Mucosa of descending colon (tissue), 3 donors: ENCODE measurements at places on chromosomes 2 and 18. TPM values are rescaled to one million over a fixed set of nuclear protein-coding genes. Genes with fewer than 3 reads are reported as not detected.

DNA sequence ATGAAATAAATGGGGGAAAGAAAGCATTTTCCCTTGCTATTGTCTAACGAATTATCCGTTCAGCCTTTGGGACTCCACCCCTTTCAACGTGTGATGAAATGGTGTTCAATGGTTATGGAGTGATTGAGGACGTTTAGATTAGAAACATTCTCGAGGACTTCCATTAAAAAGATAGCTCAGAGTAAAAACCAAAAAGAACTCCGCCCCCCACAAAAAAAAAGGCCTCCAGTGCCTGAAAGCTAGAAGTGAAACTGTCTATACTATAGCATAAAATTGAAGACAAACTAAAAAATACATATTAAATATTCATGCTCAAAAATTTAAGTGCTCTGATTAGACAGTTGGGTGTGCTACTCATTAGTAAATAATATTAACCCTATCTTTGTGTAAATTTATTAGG lies 3.0 kb upstream of the ZNF516 start:
- DNase-seq, result no peak

DNA sequence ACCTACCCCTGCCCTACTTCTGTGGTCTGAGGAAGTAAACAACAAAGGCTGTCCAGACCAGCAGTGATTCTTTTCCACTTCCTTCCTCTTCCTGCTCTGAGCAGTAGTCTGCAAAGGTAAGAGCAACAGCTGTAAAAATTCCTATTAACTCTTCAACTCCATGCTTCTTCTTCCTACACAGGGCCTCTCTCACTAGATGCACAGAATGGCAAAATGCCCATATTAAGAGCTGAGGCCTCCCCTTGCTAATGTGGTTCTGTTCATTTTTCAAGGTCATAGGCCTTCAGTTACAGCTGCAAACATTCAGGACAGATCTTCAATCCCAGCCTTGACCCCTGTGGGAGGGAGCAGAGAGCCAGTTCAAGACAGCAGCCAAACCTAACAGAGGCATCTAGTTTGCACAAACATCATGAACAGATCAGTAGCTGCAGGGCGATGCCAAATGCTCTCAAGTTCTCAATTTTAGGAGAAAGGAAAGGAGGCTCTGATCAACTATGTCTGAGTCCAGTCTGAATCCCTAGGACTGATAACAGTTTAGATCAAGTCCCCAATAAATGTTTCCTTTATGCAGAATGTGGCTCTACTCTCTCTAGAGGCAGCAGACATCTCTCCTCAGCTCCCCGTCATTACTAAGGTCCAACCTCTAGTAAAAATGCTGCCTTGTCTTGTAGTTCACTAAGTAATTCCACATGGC lies 20.9 kb downstream of the SLC40A1 start:
- DNase-seq, result no peak

DNA sequence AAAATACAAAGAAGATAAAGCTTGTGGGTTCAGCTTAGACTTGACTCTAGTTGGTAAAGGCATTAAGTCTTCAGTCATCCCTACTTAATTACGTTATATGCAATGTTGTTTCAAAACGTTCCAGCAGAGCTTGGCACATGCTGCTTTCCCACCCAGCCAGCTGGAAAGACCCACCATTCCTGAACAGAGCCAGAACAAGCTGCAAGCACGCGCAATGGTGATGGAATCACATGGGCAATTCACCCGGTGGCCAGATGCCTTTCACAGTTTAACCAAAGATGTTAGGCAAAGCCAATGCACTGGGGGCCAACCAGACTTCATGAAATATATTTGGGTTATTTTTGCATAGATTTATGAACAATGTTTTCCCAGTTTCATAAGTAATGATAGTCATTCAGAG lies 123.4 kb upstream of the CDH20 start:
- DNase-seq, result no peak

- no peak for DNase-seq
Measured at GRCh38 chr2:11746807-11747459, 501 bp downstream of the LPIN1 start.

DNA sequence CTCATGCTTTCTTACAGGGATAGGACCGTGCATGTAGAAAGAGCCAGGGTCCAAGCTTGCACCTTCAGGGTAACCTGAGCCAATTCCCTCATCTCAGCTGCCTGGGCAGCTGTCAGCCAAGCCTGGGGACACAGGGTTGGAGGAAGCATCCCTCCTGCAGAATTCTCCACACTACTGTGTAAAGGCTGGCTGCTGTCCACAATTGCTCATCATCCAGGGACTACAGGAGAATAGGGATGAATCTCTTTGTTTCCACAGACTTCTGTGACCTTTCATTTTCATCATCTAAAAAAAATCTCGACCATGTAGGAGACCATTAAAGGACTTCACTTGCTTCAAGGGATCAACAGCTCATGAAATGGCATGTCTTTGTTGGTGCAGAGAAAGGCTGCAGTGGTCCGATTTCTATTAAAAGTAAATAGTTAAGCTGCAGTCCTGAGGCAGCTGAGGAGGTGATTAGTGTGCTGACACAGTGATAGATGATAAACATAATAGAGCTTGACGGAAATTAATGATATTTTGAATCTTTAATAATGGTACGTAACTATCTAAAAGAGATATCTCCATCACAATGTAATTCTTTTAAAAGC lies 74.4 kb upstream of the COPS8 start:
- no peak for DNase-seq

DNA sequence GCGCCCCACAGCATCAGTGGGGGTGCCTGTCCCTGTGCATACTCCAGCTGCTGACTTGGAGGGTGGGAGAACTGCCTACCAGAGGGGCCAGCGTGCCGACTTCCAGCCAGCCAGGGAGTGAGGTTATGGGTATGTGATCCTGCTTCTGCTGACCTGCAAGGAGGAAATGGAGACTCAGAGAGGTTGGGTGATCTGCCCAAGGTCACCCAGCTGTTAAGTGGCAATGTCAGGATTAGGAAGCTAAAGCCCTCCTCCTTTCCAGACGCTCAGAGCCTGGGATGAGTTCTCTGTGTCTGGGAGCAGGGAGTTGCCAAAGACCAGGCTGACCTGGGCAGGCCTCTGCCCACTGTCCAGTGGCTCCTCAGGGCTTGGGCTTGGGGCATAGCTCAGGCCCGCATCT lies 169.6 kb downstream of the GLI2 start:
- no peak for DNase-seq

Gene HTR2B
- 4.1 TPM for total RNA-seq

GRCh38 chr2:8985561-8986326 lies 17.7 kb downstream of the MBOAT2 start:
- DNase-seq, result no peak

GRCh38 chr18:48100651-48101165 lies 170.2 kb upstream of the SMAD2 start:
- no peak for DNase-seq

- DNase-seq, result no peak
Measured at GRCh38 chr2:124131276-124131675, 106.2 kb downstream of the CNTNAP5 start.

Gene ARHGAP25
- 8.2 TPM for total RNA-seq

- DNase-seq, result no peak
Measured at GRCh38 chr2:129396980-129397599, 582.4 kb upstream of the RAB6C start.

Gene IL1F10
- total RNA-seq, result not detected

GRCh38 chr2:137929519-137929916 lies 34.8 kb upstream of the HNMT start:
- DNase-seq, result no peak

Gene ADNP2
- total RNA-seq, result 18.3 TPM

- DNase-seq, result peak; percentile 48
Measured at GRCh38 chr2:102120701-102121159, 21.8 kb upstream of the IL1R1 start.

DNA sequence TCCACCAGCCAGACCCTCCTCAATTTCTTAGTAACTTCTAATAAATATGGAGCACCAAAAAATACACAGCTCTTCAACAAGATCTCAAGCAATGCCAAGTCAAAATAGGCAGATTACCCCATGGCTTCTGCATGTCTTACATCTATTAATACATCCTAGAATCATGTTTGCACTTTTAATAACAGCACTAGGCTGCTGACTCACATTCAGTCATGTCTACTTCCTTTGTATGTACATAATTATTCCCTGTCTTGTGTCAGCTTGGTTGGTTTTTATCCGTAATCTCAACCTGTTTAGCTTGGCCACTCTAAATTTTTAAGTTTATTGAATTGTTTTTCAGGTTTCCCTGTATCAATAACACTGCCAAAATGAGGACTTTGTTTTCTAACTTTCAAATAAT lies 420.1 kb upstream of the ACVR2A start:
- DNase-seq, result no peak

GRCh38 chr18:11887328-11888128 lies 20.6 kb downstream of the MPPE1 start:
- no peak for DNase-seq

- no peak for DNase-seq
Measured at GRCh38 chr2:104033399-104033798, 820.5 kb upstream of the POU3F3 start.

GRCh38 chr18:58755304-58756010 lies 84.2 kb downstream of the MALT1 start:
- DNase-seq, result no peak

Gene TEKT4
- not detected for total RNA-seq

DNA sequence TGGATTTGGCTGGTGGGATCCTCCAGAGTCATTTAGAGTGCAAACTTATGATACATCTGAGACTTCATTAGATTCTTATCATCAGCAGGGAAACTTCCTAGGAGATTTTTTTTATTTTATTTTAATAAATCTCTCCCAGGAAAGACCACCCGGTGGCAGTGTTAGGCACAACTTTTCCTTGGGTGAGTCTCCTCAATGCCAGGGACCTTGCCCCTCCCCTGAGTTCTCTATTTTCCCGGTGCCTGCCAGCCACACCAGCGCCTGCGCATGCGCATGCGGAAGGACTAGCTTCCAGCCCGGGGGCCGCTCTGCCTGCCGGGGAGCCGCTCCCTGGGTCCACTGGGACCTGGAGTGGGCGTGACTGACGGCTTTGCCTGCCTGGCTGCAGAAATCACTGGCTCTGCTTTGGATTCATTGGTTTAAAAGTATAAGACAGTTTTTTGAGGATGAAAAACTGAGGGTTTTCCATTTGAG lies 86.6 kb downstream of the TMEM182 start:
- DNase-seq, result peak; percentile 79

DNA sequence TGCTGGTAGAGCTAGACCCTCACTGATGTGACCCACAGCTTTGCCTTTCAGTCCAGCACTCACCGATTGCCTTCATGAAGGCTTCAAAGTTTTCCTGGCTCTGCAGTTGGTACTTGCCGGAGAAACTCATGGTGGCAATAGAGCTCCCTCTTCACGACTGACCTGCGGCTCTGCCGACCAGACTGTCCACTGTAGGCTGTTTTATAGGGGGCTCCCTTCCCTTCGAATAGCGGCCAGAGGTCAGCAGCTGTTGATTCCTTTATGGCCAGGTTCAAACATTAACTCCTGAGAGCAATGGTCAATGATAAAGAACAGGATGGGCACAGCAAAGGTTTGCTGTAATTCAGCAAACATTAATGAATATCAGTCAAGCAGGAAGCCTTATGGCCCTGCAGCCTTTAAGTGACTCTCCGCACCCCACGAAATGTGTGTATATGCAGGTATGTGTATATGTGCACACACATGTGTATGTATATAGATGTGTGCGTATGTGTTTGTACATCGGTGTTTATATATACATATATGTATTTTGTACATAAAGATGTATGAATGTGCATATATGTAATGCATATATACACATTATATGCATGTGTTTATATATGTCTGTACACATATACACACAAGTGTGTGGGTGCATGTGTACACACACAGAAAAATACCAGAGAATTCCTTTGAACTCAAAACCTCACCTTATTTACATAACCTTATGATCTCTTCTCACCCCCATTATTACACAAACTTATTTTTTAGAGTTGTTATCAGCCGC lies at the start of gene FABP1:
Gene FABP1 (minus strand): TSS at position 175 of the 766 bp plus-strand sequence. CDS start 45 bp downstream, at position 130.
- DNase-seq, result peak; percentile 69

GRCh38 chr2:24040511-24040910 lies 6.7 kb downstream of the WDCP start:
- DNase-seq, result no peak

GRCh38 chr18:59620381-59620780 lies 76.8 kb downstream of the CCBE1 start:
- no peak for DNase-seq

GRCh38 chr2:28649481-28650265 lies 102.0 kb upstream of the PPP1CB start:
- DNase-seq, result peak; percentile 31

DNA sequence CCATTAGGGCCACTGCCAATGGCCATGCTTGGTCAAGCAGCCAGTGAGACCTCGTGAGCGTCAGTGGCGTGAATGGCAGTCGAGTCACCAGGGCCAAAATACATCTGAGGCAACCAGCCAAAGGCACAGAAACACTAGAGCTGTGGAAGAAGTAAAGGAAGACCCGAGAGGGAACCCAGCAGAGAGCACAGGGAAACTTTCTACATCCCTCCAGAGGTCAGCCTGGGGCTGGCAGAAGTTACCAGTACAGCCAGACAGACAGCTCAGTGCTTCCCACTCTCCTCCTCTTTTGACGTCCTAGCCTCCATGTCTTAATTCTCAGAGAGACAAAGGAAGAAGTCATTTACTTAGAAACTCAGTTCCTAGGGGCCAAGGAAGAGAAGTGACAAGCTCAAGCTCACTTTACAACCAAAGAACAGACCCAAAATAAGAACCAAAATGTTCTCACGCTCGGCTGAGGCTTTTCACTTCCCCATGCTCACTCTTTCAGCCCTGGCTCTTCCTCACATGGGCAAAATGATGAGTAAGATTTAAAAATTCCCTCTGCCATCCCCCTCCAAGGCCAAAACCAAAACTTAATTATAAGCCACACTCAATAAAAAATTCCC lies 8.7 kb downstream of the CYRIA start:
- peak; percentile 39 for DNase-seq

- no peak for DNase-seq
Measured at GRCh38 chr2:13193075-13193474, 476.3 kb downstream of the TRIB2 start.

DNA sequence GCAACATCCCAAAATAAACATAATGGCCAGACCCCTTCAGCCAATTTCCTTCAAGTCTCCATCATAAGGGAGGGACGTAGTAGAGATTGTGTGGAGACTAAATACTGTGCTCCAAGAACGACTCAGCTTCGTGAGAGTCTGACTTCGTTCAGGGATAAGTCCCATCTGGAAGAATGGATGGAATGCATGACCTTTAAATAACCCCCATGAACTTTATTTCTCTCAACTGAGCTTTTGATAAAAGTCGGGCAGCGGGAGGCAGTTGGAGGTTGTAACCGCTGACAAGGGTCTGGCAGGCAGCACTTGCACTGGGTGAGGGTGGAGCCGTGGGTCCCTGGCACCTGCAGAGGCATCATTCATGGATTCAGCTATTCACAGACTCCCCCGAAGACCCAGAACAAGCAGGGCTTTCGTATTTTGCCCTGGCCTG lies 115.9 kb downstream of the ZFP36L2 start:
- no peak for DNase-seq

DNA sequence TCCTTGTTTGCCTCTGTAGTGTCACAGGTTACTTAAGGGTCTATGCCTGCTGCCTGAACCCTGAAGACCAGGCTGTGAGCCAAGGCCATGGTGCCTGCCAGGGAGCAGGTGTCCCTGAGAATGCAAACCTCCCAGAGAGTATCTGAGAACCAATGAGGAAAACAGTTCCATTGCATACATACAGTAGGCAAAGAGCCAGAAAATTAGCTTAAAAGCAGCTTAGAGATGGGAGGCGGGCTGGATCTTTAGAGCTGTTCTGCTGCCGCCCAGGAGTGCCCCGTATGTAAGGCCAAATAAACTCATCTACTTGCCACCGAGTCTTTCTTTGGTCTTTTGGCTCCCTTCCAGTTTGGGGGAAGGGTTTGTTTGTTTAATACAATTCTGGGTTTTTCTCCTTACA lies 327.9 kb downstream of the CLIP4 start:
- DNase-seq, result no peak

Gene ALPG
- 0.54 TPM for total RNA-seq

- DNase-seq, result no peak
Measured at GRCh38 chr2:34734662-34735061, 1135.6 kb upstream of the FAM98A start.
